HFFc6 (cell line): ENCODE measurements at places on chromosomes 2 and 18. TPM values are rescaled to one million over a fixed set of nuclear protein-coding genes. Genes with fewer than 3 reads are reported as not detected.

GRCh38 chr18:28854964-28855363 lies 678.0 kb upstream of the CDH2 start:
- peak; percentile 29 for DNase-seq

Gene FAP
- total RNA-seq: 62.6 to 81.2 TPM (median 67.1 TPM) in 3 replicates

DNA sequence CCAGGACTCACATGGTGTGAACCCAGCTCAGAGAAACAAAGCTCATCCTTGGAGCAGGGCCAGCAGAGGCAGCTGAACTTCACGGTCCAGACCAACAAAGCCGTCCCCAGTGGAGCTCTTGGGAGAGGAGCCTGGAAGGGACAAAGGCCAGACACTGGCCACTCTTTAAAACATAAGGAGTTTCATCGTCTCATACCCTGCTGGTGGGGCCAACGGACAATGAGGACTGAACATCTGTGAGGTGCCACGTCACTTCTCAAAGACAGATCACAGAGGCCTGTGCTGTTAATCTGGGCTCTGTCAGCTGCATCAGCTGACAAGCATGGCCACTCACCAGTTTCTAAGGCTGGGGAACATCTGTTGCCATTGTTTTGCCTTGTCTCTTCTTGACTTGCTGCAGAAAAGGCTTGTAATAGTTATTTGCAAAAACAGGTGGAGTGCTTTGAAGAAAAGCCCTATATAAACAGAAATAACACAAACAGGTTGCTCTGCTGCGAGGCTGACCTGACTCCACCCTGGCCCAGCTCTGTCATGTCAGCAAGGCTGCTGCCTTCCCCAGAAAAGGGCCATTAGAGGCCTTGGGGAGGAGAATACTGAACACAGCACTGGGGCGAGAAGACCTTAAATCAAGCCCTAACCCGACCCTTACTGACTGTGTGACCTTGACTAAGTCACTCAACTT lies 68.1 kb upstream of the DAPL1 start:
- DNase-seq: no peak

GRCh38 chr18:78021196-78021595 lies 771.5 kb downstream of the GALR1 start:
- DNase-seq: no peak

DNA sequence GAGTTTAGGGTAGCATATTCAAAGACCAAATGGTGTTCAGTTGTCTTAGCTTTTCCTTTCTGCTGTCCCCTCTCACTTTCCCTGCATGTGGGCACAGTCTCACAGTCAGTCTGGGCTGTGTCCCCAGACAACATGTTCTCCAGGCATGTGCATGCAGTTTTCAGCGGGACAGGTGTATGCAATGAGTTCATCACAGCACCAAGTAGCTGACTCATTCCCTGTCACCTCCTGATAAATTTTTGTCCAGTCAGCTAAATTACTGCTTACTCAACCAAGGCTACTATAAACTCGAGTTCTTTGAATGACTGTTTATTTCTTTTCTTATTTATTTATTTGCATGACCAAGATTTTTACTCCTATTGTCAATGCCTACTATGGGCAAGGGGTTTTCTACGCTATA lies 148.8 kb upstream of the CDH19 start:
- no peak for DNase-seq

DNA sequence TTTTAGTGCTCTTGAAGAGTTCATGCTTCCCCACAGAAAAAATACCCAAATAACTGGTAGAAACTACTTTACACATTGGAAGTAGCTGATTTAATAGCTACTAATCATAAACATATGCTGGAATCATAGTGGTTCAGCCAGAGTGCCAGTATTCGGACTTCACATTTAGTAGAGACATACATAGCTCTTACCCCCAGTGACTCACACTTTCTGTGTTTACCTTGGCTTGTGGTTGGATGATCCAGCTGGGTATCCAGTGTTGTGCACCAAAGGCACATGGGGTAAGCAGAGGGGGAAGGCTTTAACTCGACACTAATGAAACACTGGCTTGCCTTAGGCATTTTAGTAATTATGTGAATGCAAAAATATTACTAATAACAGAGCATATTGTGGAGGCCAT lies 18.1 kb downstream of the ARHGAP28 start:
- DNase-seq: peak; percentile 48

Gene UGT1A4
- total RNA-seq: not detected in 3 replicates

Gene ITPRIPL1
- 0.38 to 1.1 TPM (median 0.99 TPM) in 3 replicates for total RNA-seq

- DNase-seq: no peak
These were observed 45.6 kb downstream of the ZRANB3 start for GRCh38 chr2:135485441-135485840.

GRCh38 chr18:62720766-62721613 lies 5.6 kb downstream of the PHLPP1 start:
- DNase-seq: no peak

DNA sequence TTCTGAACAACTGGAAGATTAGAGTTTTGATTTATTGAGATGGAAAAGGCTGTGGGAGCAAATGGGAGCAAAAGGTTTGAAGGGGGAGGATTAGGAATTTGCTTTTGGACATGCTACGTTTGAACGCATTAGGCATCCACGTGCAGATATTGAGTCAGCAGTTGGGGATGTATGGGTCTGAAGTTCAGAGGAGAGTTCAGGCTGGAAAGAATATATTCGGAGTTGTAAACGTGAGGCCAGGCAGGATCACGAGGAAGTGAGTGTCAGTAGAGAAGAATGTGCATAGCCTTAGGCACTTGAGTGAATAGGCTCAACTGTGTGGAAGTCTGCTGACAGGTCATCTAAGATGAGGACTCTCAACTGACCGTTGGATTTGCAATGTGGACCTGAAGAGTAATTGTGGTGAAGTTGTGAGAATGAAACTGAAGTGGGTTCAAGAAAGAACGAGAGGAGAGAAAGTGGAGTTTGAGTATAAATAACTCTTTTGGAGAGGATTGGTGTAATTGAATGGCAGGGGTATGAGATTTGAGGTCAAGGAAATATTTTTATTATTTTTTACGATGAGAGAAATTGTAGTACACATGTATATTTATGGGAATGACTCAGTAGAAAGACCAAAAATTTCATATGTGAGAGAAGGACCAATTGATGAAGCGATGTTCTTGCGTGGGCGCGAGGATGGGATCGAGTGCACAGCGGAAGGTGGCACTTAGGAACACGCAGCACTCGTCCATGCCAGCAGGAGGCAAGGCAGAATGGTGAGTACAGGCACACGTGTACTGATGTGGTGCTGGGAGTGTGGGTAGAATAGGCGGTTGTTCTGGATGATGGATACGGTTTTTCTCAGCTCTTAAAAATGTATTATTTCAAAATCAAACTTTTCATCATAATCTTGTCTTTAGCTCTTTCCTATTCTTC lies 40.5 kb upstream of the POLE4 start:
- peak; percentile 98 for DNase-seq

- no peak for DNase-seq
These were observed 66.8 kb upstream of the STPG4 start for GRCh38 chr2:47221946-47222345.

GRCh38 chr2:231393149-231394131 lies 2.1 kb upstream of the B3GNT7 start:
- no peak for DNase-seq

- peak; percentile 20 for DNase-seq
These were observed 88.8 kb upstream of the ASB18 start for GRCh38 chr2:236352761-236353593.

DNA sequence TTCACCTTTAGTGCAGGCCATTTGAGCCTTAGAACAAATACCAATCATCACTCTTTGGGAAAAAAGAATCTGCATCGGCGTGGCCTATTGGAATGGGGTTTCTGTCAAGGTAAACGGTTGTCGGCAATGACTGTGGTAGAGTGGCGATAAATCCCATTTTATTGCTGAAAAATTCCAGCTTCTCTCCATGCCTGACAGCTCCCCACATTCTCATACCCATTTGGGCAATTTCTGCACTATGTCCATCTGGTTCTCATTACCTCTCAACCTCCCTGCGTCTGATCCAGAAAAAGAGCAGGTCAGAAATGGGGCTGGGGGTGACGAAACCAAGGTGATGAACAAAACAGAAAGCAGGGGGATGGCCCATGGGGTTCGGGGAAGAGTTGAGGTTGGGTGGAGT lies 254.0 kb downstream of the MEIS1 start:
- DNase-seq: no peak

DNA sequence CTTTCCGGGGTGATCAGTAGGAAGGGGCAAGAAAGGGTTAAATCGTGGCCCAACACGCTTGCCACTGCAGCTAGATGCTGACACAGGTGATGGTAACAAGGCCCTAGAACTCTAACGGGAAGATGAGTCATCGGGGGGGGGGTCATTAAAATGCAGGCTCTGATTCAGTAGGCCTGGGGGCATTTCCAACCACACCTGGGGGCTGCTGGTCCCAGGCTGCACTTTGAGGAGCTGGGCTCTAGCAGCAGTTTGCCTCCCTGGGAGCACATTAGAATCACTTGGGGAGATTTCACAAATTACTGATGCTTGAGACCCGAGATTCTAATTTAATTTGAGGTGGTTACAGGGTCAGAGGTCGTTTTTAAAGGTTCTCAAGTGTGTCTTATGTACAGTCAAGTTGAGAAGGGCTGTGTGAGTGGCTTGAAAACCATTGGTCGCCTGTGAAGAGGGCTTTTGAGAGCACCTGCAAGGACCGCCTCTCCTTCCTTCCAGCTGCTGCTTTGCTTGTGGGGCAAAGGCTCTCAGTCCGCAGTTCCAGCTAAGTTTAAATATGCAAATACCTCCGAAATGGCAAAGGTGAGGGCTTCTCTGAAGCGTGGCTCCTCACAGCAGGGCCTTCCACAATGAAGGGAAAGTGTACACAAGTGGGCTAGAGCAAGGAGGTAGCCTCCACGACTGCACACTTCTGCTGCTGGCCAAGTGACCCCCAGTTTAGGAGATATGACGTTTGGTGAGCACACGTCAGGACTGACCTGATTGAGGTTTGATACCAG lies 128.0 kb upstream of the MSH6 start:
- no peak for DNase-seq

GRCh38 chr18:36448384-36449290 lies 151.1 kb downstream of the FHOD3 start:
- DNase-seq: no peak

Gene CYP27C1
- 0.12 to 0.21 TPM (median 0.14 TPM) in 3 replicates for total RNA-seq

- no peak for DNase-seq
These were observed 243.9 kb downstream of the NR4A2 start for GRCh38 chr2:156088587-156088986.

DNA sequence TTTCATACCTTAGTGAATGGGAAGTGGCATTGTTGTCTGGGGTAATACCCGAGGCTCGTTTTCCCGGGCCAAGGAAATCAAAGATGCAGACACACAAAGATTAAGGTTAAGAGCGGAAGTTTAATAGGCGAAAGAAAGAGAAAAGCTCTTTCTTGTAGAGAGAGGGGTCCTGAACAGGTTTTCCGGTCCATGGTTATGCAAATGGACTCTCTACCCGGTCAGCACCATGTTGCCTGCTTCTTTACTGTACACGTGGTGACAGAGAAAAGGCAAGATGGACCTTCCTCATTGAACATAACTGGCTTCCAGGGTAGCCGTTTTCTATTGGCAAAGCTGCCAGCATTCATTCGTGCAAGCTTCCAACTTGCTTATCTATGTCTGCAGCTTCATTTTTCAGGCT lies 2063.5 kb downstream of the SUCLG1 start:
- DNase-seq: no peak

GRCh38 chr2:236026841-236027240 lies 141.3 kb downstream of the GBX2 start:
- no peak for DNase-seq
